Hepatocyte (in vitro differentiated cells): ENCODE measurements at places on chromosomes 2 and 18.
A peak's percentile ranks its signal among the peaks of the same experiment; 100 is the strongest.

GRCh38 chr18:10059610-10060468 lies 146.0 kb downstream of the VAPA start:
- peak; percentile 32 for DNase-seq

- DNase-seq: no peak
These were observed 6.3 kb upstream of the MCFD2 start for GRCh38 chr2:46921676-46922448.

DNA sequence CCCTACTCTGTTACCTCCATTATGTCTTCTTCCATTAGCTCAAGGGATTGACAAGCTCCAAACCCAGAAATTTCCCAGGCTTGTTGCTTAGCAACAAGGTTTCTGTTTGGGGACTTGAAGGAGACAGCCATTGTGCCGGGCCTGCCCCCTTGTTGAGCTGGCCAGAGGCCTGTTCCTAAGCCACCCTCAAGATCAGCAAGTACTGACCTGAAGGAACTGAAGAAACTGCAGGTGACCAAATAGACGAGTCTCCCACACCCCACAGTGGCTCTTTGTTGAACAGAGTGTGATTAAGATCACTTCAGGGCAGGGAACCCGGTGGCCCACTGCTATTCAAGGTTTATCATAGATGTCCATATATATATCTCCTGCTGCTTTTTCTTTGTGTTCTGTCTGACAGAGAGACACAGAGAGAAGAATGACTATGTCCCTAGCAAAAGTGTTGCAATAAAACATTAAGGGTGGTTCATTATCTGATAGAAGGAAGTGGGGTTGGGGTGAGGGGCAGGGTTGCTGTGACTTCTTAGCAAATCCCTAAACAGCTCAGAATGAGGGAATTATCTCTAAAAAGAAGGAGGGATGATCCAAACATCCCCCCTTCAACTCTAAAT lies 69.2 kb downstream of the RNF144A start:
- no peak for DNase-seq

GRCh38 chr18:76126327-76126726 lies 368.7 kb downstream of the ZNF516 start:
- DNase-seq: no peak

DNA sequence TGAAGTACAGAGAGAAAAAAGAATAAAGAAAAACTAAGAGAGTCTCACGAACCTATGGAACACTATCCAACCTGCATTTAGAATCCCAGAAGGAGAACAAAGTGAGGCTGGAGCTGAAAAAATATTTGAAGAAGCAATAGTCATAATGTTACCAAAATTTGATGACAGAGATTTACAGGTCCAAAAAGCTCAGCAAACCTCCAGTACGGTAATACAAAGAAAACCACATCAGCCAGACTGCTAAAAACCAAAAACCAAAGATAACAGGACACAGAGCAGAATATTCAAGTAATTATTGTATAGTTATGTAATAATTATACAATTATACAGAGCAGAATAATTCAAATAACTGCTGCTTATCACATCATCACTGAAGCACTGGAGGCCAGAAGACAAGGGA lies 23.7 kb downstream of the ATL2 start:
- DNase-seq: no peak

DNA sequence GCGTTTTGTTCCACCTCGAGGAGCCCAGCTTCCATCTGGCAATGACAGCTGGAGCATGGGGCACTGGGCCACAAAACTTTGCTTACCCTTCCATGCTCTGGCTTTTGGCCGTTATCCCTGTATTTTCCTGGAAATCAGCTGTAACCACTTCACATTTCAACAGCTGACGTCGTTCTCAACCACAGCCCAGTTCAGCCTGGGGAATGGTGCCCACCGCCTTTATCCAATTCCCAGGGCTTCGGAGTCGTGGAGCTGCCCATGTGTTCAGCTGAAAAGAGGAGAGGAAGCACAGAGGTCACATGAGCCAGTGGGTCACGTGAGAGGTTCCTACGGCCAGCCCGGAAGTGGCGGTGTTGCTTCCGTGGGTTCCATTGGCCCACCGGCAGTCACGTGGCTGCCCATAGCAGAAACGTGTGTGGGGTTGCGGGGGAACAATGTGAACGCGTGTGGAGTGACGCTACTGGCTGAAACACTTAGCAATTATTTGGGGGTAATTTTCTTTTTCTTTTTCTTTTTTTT lies 16.7 kb upstream of the EDAR start:
- no peak for DNase-seq

- DNase-seq: peak; percentile 91
These were observed 113.0 kb upstream of the COPS8 start for GRCh38 chr2:236972491-236973342.

DNA sequence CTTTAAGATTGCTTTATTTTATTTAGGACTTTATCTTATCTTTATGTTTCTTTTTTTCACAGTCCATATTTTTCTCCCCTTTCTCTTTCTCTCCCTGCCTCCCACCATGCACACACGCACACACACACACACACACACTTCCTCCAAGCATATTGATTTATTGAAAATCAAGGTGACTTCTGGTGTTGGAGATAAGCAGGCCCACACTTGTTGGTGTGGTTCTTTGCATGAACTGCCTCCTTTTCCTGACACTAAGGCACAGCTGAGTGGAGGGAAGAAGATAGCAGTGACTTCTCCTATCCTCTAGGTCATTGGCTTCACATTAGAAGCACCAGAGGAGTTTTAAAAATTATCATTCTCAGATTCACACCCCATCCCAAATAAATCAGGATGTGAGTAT lies 18.0 kb downstream of the TBR1 start:
- no peak for DNase-seq

DNA sequence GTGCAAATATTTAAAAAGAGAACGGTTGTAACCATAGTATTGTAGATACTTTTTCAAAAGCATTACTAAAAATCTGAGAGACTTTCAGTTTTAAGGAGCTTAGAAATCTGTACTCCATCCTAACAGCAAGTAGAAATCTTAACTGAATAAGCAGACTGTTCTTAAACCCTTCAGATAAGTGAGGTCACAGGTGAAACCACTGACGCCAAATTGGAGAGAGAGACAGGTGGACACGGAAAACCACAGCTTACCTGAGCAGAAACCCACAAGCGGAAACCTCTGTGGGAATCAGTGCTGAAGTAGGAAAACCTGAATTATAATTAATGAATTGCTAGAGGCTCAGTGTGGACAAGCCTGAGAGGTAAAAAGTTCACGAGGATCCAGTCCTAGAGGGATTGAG lies 959.4 kb upstream of the CELF4 start:
- DNase-seq: no peak

GRCh38 chr2:98419544-98419943 lies 25.1 kb upstream of the INPP4A start:
- DNase-seq: no peak

DNA sequence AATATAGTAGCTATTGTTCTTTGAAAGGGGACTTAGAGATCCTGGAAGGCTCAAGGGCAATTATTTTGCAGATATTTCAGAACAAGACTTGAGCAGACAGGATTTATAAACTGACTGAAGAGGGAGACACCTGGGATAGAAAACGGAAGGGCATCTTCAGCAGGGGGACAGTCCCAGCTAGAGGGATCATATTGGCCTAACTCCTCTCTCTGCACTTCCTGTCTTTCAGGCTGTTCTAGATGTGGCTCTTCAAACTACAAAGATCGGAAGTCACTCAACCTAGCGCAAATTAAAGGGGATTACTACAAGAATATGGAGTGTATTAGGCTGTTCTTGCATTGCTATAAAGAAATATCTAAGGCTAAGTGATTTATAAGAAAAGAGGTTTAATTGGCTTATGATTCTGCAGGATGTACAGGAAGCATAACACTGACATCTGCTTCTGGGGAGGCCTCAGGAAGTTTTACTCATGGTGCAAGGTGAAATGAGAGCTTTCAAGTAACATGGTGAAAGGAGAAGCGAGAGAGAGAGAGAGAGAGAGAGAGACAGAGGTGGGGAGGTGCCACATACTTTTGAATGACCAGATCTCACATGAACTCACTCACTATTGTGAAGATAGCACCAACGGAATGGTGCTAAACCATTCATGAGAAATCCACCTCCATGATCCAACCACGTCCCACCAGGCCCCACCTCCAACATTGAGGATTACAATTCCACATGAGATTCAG lies 5.3 kb upstream of the CTIF start:
- DNase-seq: no peak

DNA sequence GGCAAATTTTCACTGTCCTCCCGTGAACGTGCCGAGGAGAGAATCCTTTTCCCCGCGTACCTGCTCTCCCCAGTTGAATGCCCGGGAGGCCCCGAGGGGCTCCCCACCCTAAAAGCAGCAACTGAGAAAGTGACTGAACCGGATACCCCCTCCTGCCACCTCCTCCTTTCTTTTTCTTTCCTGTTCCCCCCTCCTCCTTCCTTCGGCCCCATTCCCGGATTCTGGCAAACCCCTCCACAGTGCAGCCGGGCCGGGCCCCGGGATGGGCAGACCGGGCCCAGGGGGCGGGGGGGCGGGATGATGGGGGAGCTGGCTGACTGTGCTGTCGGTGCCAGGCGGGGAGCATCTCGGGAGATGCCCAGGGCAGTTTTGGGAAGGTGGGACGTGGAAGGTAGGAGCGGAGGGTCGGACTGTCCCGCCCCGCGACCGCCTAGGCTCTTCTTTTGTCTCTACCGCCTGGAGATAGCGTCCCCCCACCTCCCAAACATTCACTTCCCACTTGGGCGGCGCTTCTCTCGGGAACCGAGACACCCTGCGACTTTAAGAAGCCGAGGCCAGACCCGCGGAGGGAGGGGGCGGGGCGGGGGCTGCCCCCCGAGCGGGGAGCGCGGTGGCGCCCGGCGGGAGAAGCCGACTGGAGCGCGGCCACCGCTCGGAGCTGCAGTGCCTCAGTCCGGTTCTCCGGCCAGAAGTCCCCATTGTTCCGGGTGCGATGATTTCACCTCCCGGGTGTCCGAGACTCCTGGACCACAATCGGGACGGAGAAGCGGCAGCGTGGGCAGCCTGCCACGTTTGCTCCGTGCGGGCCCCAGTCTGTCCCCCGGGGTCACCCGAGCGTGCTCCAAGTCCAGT lies 8.2 kb downstream of the DLX2 start:
- no peak for DNase-seq

GRCh38 chr2:55761526-55761925 lies 67.9 kb upstream of the PNPT1 start:
- DNase-seq: no peak

GRCh38 chr18:73688851-73689711 lies 458.6 kb downstream of the FBXO15 start:
- no peak for DNase-seq

DNA sequence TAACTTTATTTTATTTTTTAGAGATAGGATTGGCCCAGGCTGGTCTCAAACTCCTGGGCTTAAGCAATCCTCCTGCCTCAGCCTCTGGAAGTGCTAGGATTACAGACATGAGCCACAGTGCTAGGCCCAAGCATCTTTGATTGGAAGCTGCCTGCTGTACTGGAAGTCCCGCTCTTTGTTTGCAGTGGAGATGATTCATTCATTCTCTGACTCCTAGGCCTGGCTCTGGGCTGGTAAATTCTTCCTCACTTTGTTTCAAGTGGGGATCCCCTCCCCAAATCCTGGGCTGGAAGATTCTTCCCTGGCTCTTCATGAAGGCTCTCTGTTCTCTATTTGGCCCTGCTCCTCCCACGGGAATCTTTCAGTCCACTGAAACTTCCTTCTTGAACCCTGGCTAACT lies 81.9 kb downstream of the NEURL3 start:
- no peak for DNase-seq

DNA sequence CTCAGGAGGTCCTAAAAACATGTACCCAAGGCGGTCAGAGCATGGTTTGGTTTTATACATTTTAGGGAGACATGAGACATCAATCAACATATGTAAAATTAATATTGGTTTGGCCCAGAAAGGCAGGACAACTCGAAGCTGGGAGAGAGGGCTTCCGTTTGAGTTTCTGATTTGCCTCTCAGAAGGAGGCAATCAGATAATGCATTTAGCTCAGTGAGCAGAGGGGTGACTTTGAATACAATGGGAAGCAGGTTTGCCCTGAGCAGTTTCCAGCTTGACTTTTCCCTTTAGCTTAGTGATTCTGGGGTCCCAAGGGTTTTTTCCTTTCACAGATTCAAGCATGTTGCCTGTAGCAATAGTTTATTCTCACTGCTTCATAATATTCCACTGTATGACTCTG lies 12.6 kb downstream of the SPOPL start:
- no peak for DNase-seq

DNA sequence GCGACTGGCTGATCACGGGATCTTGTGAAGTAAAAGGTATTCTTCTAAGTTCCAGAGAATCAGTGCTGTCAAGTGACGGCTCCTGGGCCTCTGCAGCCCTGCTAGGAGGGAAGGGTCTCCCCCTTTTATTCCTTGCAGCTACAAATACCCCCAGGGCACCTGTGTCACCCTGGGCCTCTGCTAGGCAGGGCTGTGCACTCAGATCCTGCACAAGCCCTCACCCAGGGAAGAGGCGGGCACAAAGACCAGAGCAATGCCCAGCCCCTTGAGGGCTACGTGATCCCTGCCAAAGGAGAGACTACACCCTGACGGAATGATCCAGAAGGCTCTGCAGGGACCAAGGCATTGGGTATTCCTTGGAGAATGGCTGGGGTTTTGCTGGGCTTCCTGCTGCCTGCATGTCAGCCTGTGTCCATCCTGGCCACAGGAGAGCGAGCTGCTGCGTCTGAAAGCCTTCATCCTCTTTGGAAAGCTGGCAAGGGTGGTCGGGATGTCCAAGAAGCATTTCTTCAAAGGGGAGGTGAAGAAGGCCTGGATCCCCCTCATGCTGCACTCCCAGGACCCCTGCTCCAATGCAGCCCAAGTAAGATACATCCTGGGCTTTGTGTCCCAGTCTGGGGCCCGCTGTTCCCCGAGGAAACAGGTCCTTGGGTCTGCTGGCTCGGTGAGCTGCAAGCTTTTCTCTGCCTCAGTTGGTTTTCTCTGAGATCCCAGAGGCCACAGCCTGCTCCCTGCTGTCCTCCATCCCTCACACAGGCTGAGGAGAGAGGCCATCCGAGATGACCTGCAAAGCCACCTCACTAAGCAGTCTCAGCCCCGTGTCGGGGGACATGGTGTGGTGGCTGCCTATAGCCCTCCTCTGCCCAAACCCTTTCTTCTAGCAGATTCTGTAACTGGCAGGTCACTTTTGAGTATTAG lies 24.9 kb downstream of the HJURP start:
- DNase-seq: no peak

DNA sequence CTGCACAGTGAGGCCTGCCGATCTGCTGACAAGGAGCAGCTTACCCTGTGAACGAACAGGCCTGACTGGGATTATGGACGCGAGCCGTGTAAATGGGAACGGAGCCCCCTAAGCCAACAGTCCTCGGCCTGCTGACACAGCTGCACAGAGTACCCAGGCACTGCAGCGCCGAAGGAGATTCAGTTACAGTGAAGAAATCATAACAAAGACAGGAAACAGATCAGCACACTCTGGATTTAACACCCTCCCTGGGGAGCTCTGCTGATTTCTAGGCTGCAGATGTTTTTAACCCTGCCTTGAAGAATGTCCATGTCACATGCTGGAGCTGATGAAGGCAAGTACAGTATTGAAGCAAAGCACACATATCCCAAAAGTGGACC lies 43.4 kb downstream of the COLEC12 start:
- peak; percentile 58 for DNase-seq

DNA sequence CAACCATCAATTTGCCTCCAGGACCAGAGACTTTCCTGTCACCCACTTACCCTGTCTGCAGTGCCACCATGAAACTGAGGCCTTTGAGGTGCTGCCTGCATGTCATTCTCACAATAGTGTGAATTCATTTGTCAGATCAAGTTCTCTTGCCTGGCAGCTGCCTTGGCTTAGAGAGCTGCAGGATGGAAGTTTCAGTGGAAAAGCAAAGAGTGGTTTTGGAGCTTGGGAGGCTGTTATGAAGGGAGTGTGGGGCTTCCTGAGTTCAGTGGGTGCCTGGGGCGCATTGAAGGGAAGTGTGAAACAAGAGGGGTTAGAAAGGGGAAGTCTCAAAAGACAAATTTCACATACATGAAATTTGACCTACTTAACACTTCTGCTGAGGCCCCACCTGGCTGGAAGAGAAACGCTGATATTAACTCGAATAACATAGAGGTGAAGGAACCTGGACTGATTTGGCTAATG lies 7.9 kb upstream of the LBH start:
- DNase-seq: no peak
